ENCODE measurements at places on chromosomes 16 and 17.

- no peak for DNase-seq
Observed at GRCh38 chr17:8057691-8058114, 18.8 kb downstream of the ALOX15B start.

GRCh38 chr16:66247516-66248481 lies 118.7 kb upstream of the CDH5 start:
- DNase-seq: no peak

DNA sequence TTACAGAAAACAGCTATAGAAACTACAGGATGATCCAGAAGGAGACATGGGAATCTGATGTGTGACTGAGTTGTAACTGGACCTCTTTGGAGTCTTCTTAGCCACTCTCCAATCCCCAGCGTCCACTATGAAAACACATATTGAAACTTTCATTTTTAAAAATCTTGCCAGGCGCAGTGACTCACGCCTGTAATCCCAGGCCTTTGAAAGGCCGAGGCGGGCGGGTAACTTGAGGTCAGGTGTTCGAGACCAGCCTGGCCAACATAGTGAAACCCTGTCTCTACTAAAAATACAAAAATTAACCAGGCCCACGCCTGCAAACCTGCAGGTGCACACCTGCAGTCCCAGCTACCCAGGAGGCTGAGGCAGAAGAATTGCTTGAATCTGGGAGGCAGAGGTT lies 53.3 kb downstream of the HIC1 start:
- DNase-seq: no peak

DNA sequence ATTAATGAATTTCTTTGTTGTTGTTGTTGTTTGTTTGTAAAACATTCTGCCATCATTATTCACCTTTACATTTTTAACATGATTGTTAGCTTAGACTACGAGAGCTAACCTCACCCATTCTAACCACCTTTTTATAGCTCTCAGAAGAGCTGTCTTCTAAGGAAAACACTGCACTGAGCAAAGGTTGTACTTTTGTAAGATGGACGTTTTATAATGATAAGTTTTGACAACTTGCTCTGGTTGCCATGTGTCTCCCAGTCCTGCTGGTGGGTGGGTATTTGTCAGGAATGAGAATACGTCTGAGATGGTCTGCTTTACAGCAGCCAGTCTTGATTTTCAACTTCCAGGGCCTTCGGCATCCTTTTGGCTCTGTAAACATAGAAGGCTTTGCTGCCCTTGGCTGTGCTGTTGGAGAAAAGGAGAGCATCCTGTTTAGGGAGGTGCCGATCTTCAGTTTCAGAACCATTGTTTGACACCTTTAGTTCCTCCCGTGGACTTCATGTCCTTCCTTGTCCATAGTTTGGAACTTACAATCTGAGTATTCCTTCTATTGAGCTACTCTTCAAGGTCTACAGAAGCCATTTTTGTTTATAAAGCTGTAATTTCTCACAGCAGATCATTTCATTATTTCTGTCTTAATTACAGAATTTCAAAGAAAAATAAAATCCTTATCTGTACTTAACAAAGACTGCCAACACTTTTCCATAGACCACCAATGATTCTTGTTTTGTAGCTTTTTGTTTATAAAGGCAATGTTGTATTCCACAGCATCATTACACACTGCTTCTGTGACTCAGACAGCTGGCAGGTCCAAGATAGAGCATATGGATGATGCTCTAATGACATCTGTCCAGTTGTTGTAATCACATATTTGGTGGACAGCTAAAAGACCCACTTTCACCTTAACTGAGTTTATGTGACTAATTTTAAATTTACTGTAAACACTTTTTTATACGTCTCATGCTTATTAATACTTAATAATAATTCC lies 270.1 kb upstream of the TBX2 start:
- no peak for DNase-seq

DNA sequence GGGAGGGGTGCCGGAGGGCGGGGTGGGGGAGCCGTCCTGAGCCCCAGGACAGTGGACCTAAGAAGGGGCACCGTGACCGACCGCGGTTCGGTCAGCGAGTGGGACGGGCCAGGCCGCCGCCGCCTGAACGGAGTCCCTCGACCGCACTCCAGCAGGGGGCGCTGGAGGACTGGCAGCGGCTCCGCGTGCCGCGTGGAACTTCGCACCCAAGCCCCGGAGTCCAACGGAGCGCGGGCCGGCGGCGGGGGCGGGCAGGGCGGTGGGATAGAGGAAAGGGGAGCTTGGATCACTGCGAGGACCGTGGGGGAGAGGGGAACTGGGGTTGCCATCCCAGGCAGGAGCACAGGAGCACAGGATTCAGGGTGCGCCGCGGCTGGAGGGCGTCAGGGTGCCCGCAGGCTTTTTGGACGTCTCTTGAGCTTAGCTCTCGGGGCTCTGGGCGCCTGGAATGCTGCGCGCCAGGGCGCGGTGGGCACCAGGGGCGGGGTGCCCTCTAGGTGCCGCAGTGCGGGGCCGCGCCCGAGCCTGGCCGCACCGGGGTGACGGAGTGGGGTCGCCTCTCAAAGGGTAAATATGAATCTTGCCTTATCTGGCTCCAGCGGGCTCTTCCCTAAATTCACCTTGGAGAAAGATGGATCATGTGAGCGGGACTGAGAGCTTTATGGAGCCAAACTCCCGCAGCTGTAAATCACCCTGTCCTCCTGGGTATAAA lies 379 bp upstream of the OTOP2 start:
- DNase-seq: peak; percentile 46

- DNase-seq: no peak
Observed at GRCh38 chr16:86893506-86893905, 315.2 kb downstream of the FOXL1 start.

- DNase-seq: no peak
Observed at GRCh38 chr16:50899951-50900350, 158.1 kb downstream of the CYLD start.

DNA sequence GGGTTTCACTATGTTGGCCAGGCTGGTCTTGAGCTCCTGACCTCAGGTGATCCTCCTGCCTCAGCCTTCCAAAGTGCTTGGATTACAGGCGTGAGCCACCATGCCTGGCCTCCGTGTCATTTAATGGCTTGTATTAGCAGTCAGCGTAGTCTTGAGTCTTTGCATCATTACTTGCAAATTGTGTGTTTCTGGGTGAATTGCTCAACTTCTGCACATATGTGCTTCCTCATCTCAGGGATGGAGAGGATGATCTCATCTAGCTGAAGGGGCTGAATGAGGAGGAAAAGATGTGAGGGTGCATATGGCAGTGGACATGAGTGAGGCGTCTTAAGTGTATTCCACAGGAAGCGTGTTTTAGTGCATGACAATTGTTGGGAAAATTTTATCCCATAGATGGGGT lies 155.8 kb downstream of the SNX29 start:
- no peak for DNase-seq

DNA sequence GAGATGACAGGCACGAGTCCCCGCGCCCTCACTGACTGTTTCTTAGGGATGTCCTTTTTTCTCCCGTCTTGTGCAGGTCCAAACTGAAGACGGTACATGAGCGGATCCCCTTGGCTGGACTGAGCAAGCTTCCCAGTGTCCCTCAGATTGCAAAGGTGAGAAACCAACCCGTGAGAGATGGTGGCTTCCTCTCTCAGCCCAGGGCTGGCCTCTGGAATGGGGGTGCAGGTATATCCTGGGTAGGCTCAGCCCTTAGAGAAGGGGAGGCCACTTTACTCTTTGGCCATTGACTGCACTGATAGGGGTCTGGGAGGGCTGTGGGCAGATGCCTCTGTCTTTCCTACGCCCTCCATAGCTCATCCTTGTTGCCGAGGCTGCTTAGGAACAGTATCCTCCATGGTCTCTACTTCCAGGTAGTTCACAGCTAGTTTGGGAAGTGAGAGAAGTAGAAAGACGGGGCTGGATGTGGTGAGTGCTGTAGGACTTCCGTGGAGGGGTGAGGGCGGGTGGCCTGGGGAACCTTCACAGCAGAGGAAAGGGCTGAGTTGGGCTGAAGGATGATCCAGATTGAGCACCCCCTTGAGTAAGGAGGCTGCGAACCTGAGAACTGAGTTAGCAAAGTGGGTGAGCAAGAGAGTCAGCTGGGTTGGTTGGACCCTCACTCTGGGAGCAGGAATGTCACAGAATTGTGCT lies 83.0 kb downstream of the OR1D5 start:
- DNase-seq: no peak

- no peak for DNase-seq
Observed at GRCh38 chr17:82314727-82315605, 2.4 kb downstream of the CD7 start.

- no peak for DNase-seq
Observed at GRCh38 chr17:35616536-35616935, 29.4 kb downstream of the AP2B1 start.

- no peak for DNase-seq
Observed at GRCh38 chr16:81537721-81538561, 93.3 kb downstream of the CMIP start.

- DNase-seq: no peak
Observed at GRCh38 chr17:72145962-72146361, 25.1 kb downstream of the SOX9 start.

GRCh38 chr17:42092939-42093338 lies 5.3 kb downstream of the ZNF385C start:
- no peak for DNase-seq

DNA sequence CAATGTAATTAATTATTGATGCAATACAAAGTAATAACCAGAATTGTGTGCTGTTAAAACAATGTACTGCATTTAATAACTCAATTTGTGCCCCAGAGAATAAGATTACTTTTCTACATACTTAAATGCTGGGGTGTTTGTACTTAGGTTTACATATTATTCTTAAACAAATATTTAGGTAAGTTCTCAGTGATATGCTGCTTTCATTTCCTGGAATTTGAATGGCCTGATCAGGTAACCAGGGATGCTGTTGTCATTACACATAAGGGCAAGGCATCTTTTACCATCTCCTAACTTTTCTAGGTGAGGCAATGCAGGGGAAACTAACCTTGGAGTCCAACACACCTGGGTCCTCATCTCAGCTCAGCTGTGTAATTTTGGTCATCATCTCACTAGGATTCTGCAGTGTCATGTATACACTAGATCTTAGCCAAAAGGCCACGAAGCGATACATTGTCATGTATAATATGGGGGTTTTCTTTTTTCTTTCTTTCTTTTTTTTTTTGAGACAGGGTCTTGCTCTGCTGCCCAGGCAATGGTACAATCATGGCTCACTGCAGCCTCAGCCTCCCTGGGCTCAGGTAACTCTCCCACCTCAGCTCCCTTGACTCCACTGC lies 45.2 kb downstream of the MYO1D start:
- no peak for DNase-seq

GRCh38 chr16:57126411-57126810 lies 34.0 kb downstream of the CPNE2 start:
- no peak for DNase-seq

DNA sequence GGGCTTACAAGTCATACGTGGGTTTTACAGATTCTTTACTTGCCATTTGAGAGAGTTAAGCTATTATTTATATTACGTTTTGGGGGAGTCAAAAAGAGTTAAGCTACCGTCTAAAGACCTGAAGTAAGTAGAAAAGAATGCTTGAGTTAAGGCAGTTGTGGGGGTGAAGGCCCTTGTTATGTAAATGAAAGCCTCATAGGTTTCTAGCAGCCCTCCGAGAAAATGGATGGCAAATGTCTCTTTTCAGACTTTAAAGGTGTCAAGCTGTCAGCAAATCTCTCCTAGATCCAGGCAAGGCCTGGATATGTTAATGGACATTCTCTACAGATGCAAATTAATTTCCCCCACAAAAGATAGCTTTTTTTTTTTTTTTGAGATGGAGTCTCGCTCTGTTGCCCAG lies 7.2 kb upstream of the EIF4A3 start:
- no peak for DNase-seq

GRCh38 chr17:17568772-17569195 lies 22.7 kb downstream of the PEMT start:
- DNase-seq: peak; percentile 6

DNA sequence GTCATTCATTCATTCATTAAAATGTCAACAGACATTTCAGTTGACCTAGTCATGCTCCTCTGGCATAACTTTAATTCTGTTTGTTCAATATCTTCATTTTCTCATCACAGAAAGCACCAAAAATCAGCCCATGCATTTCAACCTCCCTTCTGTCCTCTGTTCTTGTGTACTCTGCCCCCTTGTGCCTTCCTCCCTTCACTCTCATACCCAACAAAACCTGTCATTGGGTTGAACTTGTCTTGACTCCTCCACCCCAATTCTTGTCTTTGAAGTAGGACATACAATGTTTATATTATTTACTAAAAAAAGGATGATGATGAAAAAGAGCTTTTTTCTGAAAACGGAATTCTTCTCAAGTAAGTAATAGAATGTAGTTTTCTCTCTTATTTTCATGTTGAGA lies 43.8 kb downstream of the COX10 start:
- DNase-seq: no peak

GRCh38 chr16:20257234-20257633 lies 70.1 kb downstream of the GP2 start:
- no peak for DNase-seq

- DNase-seq: peak; percentile 18
Observed at GRCh38 chr16:83956336-83957289, 3.6 kb downstream of the OSGIN1 start.

DNA sequence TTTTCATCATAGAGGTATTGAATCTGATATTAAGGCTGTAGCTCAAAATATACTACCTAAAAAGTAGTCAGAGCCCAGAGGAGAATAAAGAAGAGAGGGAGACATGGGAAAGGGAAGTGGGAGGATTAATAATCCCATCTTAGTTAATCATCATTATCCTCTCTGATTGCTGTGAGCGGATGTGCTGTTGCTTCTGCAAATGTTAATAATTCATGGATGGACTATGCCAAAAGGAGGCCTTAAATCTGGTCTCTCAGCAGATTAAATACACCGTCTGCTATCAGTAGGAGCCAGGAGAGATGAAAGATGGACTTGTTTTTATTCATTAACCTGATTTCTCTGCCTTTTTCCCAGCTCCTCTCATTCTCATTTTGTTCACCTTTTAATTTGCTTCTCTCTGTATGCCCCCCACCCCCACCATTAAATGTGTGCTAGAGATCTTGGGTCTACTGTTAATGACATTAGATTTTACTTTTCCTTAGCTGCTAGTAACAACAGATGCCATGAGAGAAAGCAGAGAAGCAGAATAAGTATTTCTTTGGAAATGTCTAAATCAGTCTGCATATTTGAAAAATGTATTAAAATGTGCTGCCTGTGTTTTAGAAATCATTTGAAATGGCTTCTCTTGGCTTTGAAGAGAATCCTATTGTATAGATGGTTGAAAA lies 44.2 kb downstream of the NUP93 start:
- no peak for DNase-seq

DNA sequence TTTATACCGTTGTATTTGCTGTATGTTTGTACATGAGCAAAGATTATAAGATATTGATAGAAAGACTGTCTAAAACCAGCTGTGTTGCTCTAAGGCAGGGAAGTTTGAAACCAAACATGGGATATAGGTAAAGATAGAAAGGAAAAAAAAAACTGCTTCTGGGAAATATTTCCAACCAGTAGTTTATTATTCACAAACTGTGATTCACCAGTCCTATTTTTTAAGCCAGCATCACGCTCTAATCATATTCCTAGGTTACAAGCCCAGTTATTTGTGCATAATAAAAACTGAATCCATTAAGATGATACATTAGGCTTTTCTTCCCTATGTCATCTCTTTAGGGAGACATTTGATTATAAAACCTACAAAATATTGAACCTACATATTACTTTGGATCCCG lies 4.0 kb downstream of the ERN1 start:
- DNase-seq: no peak

GRCh38 chr16:56362057-56362655 lies 63.2 kb downstream of the AMFR start:
- no peak for DNase-seq

GRCh38 chr16:66030036-66030435 lies 336.5 kb upstream of the CDH5 start:
- DNase-seq: no peak

- peak; percentile 43 for DNase-seq
Observed at GRCh38 chr17:38349097-38349730, 2.4 kb upstream of the SOCS7 start.
